Naive thymus-derived CD8-positive, alpha-beta T cell (primary cell): ENCODE measurements at places on chromosomes 3 and 15.

- H3K4me1 ChIP-seq, result no peaks in the 10 kb centered on the region
- H3K27me3 ChIP-seq, result no peaks in the 10 kb centered on the region
- H3K4me3 ChIP-seq, result no peak overlapping the region
- no peaks in the 10 kb centered on the region for H3K36me3 ChIP-seq
- DNase-seq, result no peak
Observed at GRCh38 chr15:94912760-94913159, 681.4 kb downstream of the MCTP2 start.

GRCh38 chr15:70708839-70709238, 54.5 kb downstream of the UACA start:
- H3K27ac ChIP-seq, result no peak overlapping the region
- H3K27me3 ChIP-seq, result peaks cover 18% of the 10 kb centered on the region
- no peak for DNase-seq
- H3K4me3 ChIP-seq, result no peak overlapping the region
- no peaks in the 10 kb centered on the region for H3K4me1 ChIP-seq
- no peaks in the 10 kb centered on the region for H3K36me3 ChIP-seq

- no peak for DNase-seq
- no peaks in the 10 kb centered on the region for H3K4me1 ChIP-seq
- H3K36me3 ChIP-seq, result no peaks in the 10 kb centered on the region
- H3K4me3 ChIP-seq, result no peak overlapping the region
Observed at GRCh38 chr15:22956257-22956977, 23.8 kb downstream of the CYFIP1 start.

- H3K4me3 ChIP-seq, result no peak overlapping the region
- H3K36me3 ChIP-seq, result no peaks in the 10 kb centered on the region
- no peak for DNase-seq
- H3K27me3 ChIP-seq, result peaks cover 3% of the 10 kb centered on the region
- H3K4me1 ChIP-seq, result no peaks in the 10 kb centered on the region
Observed at GRCh38 chr3:122982216-122983185, 45.1 kb downstream of the SEMA5B start.
